ENCODE measurements at places on chromosomes 3 and 15.

GRCh38 chr3:15384510-15385237 is 42.7 kb downstream of the METTL6 start:
- DNase-seq = no peak

- no peak for DNase-seq
Measured at GRCh38 chr15:80619680-80620079, 75.4 kb upstream of the ABHD17C start.

- no peak for DNase-seq
Measured at GRCh38 chr3:143170676-143171075, 51.1 kb downstream of the CHST2 start.

DNA sequence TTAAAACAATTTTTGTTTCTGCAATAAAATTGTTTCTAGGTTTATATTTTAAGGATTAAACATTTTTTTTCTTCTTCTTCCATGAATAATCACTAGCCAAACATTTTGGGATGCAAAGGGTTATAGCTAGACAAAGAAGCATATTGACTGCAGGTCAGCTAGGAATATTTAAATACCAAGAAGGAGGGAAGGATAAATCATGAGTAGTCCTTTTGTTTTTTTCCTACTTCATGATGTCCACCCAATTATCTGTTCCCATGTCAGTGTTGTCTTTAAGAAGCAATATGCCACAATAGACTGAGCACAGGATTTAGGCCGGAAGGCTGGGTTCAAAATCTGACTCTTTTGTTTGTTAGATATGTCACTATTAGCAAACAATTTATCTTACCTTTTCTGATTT is 82.1 kb downstream of the VPS8 start:
- no peak for DNase-seq

DNA sequence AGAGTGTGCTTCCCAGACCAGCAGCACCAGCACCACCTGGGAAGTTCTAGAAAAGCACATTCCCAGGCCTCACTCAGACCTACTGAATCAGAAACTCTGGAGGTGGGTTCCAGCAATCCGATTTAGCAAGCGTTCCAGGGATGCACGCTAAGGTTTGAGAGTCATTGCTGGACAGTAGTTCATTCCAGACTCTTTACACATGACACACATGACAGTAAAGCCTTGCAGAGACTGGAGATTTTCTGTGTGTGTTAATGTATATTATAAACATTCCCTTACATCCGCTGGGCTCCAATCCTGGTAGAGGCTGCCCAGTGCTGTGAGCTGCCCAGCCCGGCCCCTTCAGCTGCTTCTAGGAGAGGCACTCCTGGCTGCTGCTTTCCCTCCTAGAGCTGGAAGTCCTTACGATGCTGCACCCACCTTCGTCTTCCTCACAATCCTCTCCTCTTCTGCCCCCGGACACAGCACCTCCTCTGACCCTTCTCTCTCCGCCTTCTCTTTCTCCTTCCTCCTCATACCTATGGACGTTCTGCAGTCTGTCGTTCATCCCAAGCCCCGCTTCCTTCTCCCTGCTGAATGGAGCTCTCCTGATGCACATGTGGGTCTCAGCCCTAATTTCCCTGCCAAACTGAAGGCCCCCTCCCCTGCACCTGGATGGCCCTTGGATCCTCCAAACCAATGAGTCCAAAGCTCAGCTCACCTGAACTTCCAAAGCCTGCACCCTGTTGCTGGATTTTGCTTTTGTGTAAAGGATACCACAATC is 44.4 kb downstream of the ITGA11 start:
- DNase-seq = no peak

GRCh38 chr15:73079565-73079964 is 27.3 kb downstream of the NEO1 start:
- no peak for DNase-seq

DNA sequence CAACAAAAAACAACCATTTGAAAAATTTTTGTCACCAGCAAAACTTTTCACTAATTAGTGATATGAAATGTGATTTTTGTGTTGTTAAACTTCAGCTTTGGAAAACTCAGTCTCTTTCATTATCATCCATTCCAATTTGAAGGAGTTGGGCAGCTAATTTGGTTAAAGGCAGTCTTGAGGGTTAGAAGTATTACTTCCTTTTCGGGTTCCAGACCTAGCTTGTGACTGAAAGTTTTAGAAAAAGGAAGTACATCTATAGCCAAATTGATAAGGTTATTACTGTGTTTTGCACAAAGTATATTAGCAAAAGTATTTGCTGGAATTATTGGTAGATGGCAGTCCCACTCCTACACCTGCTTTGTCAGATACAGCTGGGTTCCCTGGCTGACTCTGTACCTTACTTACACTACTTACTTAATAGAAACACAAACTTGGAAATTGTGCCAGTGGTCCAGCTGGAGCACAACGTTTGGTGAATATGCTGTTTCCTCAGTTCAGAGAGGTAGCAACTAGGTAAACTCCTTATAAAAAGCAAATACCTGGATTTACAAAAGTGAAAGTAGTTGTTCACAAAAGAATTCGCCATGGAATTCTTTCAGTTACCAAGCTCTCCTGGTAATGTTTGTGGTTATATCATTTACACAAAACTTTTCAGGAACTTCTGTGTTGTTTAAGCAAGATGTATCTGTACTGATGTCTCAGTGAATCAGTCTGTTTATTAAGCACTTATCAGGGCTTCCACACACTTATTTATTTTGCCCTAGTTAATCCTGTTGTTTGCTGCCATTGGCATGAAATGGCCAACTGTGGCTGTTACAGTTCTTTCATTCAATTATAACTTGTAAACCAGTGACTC is 31.6 kb downstream of the TIPARP start:
- DNase-seq = no peak

GRCh38 chr15:97747342-97747741 is 213.2 kb upstream of the ARRDC4 start:
- no peak for DNase-seq

DNA sequence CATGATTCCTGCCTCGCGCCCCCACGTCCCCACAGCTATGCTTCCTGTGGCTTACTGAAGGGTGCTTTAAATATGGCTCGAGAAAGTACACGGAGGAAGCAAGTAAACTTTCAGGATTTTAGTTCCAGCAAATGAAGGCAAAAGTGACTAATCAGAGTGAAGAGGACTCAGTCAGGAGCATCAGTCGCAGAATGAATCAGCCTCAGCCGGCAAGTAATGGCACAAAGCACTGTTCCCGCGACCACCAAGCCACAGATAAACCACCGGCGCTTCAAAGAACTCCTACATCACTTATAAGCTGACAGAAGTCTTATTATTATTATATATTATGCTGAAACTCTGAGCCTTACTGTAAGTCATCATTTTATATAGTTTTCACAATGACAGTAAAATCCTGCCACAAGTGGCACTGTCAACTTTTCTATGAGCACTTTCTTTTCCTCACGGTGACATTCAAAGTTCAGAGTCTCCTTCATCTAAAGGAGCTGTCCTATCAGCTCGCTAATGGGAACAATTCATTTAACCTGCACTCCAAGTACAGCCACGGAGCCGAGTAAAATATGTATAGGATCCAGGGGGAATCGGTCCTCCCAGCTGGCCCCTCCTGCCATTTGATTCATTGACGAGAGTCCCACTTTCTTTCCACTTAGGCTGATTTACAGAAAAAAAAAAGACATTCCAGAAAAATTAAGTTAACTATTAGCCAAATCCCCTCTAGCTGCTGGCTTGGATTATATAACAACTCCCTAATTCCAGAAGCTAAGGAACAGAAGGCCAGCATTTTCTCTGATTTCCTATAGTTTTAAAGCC is 217.0 kb upstream of the ICE2 start:
- DNase-seq = peak; percentile 72

DNA sequence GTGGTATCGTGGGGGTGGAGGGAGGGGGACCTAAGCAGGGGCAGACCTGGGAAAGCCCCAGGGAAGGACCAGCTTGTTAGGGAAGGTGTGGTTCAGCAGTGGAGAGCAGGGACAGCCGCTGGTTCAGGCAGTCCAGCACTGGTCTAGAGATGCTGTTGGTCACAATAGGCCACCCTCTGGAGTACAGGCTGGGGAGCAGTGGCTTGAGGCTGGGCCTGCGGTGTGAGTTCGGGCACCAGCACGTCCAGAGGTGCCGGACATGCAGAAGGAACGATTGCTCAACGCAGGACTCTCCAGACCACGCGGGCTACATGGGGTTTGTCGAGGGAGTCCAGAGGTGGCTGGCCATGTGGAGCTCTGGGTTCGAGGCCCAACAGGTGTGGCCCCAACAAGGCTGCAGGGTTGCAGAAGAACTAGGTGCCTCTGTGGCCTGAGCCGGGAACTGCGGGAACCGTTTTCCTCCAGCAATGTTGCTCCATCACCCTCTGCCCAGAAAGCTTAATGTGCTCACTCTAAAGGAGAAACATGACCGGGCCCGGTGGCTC is 143.9 kb downstream of the APBA2 start:
- no peak for DNase-seq

GRCh38 chr3:147431751-147432150 is 22.6 kb downstream of the ZIC1 start:
- no peak for DNase-seq

DNA sequence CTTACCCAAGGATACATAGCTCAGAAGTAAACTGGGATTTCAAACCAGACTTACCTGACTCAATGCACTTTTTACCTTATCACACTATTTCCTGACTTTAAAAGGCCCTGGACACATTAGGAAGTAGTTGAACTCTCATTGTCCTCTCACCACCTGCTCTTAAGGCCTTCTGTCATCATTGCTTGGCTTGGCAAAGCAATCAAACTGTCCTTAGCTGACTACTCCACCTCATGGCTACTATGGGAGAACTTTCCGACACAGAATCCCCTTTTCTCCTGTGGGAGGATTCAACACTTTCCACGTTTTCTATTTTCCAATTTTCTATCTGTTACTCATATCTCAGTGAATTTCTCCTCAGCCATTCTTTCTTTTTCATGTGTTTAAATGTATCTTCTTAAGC is 55.4 kb downstream of the ZNF148 start:
- DNase-seq = no peak

GRCh38 chr15:42457445-42458442 is 33.2 kb downstream of the ZNF106 start:
- DNase-seq = no peak

GRCh38 chr3:8529738-8530525 is 28.3 kb downstream of the LMCD1 start:
- DNase-seq = no peak

GRCh38 chr3:89364314-89364713 is 256.9 kb downstream of the EPHA3 start:
- no peak for DNase-seq

DNA sequence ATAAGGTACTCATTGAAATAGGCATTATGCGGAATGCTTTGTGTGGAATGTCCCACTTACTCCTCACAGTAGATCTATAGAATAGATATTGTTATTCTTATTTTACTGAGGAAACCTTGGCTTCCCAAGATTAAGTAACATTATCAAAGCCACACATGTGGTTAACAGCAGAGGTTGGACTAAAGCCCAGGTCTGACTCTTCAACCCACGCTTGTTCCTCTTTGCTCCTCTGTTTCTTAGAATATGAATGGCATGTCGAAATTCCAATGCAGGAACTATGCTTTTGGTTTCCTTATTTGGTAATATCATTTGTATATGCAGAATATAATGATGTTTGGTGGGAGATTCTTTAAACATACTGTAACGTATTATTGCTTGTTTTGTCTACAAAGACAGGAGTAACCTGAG is 818.8 kb upstream of the LMCD1 start:
- DNase-seq = no peak

DNA sequence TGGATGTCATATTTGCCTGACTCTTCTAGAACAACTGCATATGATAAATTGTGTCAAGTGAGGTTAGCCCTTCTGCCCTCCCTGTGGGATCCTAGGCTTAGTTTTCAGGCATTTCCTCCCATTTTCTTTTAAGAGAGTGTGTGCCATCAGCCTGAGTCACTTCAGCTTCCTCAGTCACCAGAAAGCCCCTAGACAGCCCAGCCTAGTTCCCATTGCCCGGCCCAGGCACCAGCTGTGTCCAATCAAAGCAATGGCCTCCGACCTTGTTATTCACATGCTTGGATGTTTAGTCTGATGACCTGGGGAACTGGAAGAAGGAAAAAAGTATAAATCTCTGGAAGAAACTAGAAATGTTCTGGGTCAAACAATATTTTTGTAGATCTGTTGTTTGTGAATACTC is 221.9 kb upstream of the LRIG1 start:
- DNase-seq = no peak

DNA sequence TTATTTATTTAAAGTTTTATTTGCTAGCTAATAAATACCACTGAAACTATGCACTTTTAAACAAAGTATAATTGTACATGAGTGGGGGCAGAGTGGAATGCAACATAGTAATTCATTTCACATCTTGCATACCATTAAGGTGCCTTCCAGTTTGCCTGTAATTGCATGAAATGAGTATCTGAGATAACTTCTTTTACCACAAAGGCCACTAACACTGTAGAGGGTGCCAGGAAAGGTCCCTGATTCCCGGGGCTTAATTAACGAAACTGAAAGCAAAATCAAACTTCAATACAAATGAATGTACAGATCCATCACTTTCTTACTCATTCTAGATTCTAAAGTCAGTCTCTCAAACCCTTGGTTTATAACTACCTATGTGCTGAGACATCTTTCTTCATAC is 2.1 kb downstream of the CD47 start:
- DNase-seq = no peak

DNA sequence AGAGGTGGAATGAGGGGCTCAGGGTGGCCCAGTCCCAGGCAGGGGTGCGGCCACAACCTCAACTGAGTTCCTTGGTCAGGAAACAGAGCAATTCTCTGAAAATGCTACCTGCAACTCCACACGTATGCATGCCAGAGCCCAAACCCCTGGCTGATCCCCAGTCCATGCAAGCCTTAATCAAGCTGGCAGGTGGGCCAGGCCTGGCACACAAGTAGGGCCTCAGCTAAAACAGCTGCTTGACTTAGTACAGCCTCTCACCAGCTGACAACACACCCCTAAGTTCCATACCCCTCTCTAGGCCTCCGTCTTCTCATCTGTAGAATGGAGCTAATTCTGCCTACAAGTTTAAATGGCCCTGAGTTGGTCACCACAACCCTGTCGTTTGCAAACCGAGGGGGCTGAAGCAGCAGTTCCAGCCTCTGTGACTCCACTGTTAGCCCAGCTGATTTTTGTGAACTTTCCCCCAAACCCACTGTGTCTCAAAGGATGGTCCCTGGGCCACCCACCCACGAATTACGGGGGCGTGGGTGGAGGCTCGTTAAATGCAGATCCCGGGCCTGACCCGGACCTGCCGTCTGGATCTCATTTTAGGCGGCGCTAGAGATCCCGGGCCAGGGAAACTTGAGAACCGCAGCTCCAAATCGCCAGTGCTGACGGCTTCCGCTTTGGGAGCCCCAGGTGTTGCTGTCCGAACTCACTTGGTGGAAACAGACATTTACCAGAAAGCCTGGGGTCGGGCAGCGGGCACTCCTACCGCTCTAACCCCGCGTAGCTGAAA is 927 bp downstream of the CHDH start:
- DNase-seq = no peak

- no peak for DNase-seq
Measured at GRCh38 chr3:79326642-79327041, 441.2 kb downstream of the ROBO1 start.

GRCh38 chr3:158548691-158549090 is 22.3 kb upstream of the MLF1 start:
- DNase-seq = no peak

DNA sequence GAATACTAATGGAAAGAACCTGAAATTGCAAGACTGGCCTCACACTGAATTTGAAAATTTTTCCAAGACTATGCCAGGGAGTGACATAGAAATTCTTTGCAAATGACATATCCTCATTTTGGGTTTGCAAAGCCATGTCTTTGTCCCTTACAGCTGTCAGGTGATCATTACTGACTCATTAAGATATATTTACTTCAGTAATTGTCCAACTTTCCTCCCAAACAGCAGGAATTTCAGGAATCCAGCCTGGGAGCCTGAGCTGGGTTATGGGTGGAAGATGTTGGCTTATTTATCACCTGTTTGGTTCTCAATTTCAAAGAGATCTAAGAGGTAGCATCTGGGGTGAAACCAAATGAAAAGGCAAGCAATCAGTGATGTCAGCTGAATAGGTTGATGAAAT is 111.6 kb upstream of the ACP3 start:
- no peak for DNase-seq
